ENCODE measurements at places on chromosomes 11 and 22. TPM values are rescaled to one million over a fixed set of nuclear protein-coding genes. Genes with fewer than 3 reads are reported as not detected.
A peak's percentile ranks its signal among the peaks of the same experiment; 100 is the strongest.

The PEX16 gene
- 17.4 TPM for total RNA-seq

The CEND1 gene
- 1.1 TPM for total RNA-seq

The ARHGAP8 gene
- not detected for total RNA-seq

The OR10A2 gene
- not detected for total RNA-seq

The C1QTNF5 gene
- 47.4 TPM for total RNA-seq

- peak overlapping the region; percentile 69 for H3K27ac ChIP-seq
- no peaks in the 10 kb centered on the region for H3K27me3 ChIP-seq
- peaks cover 19% of the 10 kb centered on the region for H3K4me1 ChIP-seq
- no peak for DNase-seq
- peaks cover 83% of the 10 kb centered on the region for H3K36me3 ChIP-seq
These were observed 21.4 kb upstream of the TMEM184B start for GRCh38 chr22:38294193-38294592.

GRCh38 chr22:21834869-21835268, 32.6 kb downstream of the MAPK1 start:
- H3K4me1 ChIP-seq: no peaks in the 10 kb centered on the region
- no peak for DNase-seq
- no peaks in the 10 kb centered on the region for H3K36me3 ChIP-seq
- H3K27ac ChIP-seq: peak overlapping the region; percentile 7
- H3K27me3 ChIP-seq: no peaks in the 10 kb centered on the region
- no peak overlapping the region for H3K4me3 ChIP-seq

DNA sequence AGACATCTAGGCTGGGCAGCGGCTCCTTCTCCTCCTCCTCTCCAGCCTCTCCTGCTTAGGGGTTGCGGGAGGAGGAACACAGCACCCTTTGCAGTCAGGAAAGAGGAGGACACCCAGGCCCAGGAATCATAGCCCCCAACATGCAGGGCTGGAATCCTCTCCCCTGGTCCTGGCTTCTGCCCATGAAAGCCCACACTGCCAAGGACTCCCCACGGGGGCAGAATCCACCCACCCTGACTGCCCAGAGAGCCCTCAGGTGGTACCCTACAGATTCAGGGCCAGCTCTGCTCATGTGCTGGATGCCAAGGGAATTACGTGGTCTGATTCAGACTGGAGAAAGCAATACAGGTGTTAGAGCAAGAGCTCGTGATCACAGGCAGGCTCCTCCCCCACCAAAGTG, 4.5 kb downstream of the ESS2 start:
- no peak for DNase-seq
- no peak overlapping the region for H3K4me3 ChIP-seq
- no peaks in the 10 kb centered on the region for H3K27me3 ChIP-seq
- H3K36me3 ChIP-seq: peaks cover 72% of the 10 kb centered on the region

GRCh38 chr22:36912694-36913426, 568 bp upstream of the CSF2RB start:
- no peak overlapping the region for H3K27ac ChIP-seq
- no peaks in the 10 kb centered on the region for H3K36me3 ChIP-seq
- H3K4me1 ChIP-seq: no peaks in the 10 kb centered on the region
- no peaks in the 10 kb centered on the region for H3K27me3 ChIP-seq
- no peak for DNase-seq

DNA sequence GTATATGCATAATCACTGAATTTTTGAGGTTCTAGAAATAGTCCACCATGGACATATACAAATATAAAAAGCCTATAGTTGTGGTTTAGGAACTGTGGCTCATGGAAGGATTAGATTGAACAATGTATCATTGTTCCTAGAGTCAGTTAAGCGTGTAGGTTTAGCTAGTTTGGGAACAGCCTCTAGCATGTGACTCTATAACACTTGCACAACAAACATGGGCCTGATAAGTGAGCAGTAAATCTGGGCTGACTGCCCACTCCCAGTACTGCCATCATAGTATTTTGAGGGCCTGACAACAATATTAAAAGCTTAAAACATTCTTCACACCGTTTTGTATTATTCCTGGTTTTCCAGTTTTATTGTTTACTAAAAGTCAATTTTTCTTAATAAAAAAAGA, 47.0 kb downstream of the YAP1 start:
- peaks cover 55% of the 10 kb centered on the region for H3K4me1 ChIP-seq
- H3K4me3 ChIP-seq: no peak overlapping the region
- peak; percentile 85 for DNase-seq
- no peaks in the 10 kb centered on the region for H3K27me3 ChIP-seq
- peak overlapping the region; percentile 40 for H3K27ac ChIP-seq

GRCh38 chr22:27183474-27183873, 526.1 kb downstream of the MIAT start:
- no peak overlapping the region for H3K27ac ChIP-seq
- no peak for DNase-seq
- no peaks in the 10 kb centered on the region for H3K36me3 ChIP-seq
- no peak overlapping the region for H3K4me3 ChIP-seq
- no peaks in the 10 kb centered on the region for H3K4me1 ChIP-seq
- H3K27me3 ChIP-seq: no peaks in the 10 kb centered on the region

- no peak overlapping the region for H3K27ac ChIP-seq
- DNase-seq: no peak
- peaks cover 59% of the 10 kb centered on the region for H3K36me3 ChIP-seq
- peaks cover 11% of the 10 kb centered on the region for H3K4me1 ChIP-seq
These were observed 21.4 kb downstream of the UQCR10 start for GRCh38 chr22:29788339-29789279.

DNA sequence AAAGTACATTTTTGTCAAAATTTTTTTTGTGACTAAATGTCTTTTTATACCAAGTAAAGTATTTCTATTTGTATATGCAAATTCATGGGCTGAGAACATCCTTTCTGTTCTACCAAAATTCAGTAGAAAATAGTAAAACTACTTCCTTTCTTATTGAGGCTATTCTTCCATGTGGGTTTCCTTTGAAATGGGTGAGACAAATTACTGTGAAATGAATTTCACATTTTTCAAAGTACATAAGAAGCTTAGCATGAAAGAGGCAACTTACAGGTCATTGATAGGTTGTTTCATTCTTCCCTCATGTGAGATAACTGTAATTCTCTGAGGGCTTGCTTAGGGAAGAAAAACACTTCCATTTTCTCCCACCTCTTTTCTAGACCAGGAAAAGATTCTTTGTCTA, 1.0 kb upstream of the OR6X1 start:
- no peaks in the 10 kb centered on the region for H3K27me3 ChIP-seq
- no peak overlapping the region for H3K4me3 ChIP-seq
- no peak for DNase-seq
- no peaks in the 10 kb centered on the region for H3K4me1 ChIP-seq

DNA sequence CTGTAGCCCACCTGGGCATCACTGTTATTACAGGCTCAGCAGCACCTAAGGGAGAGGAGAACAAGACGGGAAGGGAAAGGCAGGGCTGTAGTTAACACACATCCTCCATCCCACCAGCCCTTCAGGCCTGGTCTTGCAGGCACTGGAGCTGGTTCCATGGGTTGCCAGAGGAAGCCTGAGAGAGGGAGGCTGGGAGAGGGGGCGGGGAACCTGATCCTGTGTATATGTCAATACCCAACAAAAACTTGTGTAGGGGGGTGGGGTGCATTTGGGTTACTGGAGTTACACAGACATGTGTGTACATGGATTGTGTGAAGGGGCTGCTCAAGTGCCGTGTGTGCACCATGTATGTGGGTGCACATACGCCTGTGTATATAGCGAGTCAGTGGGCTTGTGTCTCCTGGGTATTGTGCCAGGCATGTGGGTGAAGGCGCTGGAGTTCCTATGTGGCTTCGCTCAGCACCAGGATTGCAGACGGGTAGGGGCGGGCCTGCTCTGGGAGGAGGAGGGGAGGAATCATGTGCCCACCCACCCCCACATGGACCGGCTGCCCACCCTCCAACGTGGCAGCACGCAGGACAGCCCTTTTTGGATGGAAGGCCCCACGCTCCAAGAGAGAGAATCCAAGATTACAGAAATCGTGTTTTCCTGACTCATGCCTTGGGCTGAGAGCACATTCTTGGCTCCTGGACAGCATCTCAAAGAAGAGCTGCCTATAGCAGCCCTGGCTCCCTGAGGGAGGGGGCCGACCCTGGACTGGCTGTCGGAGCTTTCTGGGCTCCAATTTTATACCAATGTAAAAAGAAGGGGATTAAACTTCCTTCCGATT, 4.2 kb upstream of the SERPINH1 start:
- H3K4me1 ChIP-seq: peaks cover 76% of the 10 kb centered on the region
- no peaks in the 10 kb centered on the region for H3K27me3 ChIP-seq
- peak overlapping the region; percentile 100 for H3K27ac ChIP-seq
- H3K36me3 ChIP-seq: no peaks in the 10 kb centered on the region
- peak; percentile 76 for DNase-seq
- peak overlapping the region; percentile 21 for H3K4me3 ChIP-seq

DNA sequence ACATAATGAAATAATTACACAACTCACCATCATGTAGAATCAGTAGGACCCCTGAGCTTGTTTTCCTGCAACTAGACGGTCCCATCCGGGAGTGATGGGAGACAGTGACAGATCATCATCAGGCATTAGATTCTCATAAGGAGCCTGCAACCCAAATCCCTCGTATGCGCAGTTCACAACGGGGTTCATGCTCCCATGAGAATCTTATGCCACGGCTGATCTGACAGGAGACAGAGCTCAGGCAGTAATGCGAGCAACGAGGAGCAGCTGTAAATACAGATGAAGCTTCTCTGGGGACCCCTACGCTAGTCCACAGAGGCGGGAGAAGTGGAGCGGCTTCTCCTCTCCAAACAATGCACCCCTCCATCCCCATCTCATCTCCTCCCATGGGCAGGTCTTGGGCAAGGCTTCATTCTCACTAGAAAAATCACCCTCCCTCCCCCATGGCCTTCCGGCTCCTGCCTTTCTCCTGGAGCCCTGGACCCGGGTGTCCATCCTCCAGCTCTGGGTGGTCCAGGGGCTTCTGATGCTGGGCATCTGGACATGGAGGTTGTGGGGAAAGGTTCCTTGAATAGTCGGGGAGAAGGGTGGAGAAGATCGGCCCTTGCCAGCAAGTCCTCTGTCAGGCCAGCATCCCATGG, 16.2 kb upstream of the RAC2 start:
- no peak for DNase-seq
- H3K36me3 ChIP-seq: no peaks in the 10 kb centered on the region
- no peaks in the 10 kb centered on the region for H3K27me3 ChIP-seq
- H3K27ac ChIP-seq: no peak overlapping the region
- no peak overlapping the region for H3K4me3 ChIP-seq

- no peaks in the 10 kb centered on the region for H3K36me3 ChIP-seq
- no peak overlapping the region for H3K4me3 ChIP-seq
- peak; percentile 34 for DNase-seq
- no peaks in the 10 kb centered on the region for H3K4me1 ChIP-seq
- H3K27ac ChIP-seq: no peak overlapping the region
- H3K27me3 ChIP-seq: no peaks in the 10 kb centered on the region
These were observed 171.5 kb upstream of the B3GAT1 start for GRCh38 chr11:134583397-134583990.

DNA sequence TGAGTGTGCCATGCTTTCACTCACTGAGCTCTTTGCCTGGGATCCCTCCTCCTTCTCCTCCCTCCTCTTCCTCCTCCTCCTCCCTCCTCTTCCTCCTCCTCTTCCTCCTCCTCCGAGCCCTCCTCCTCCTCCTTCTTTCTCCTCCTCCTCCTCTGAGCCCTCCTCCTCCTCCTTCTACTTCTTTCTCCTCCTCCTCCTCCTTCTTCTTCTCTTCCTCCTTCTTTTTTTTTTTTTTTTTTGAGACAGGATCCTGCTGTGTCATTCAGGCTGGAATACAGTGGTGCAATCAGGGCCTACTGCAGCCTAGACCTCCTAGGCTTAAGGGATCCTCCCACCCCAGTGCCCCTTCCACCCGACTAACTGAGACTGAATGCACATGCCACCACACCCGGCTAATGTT, 62.3 kb downstream of the DEUP1 start:
- no peak for DNase-seq
- H3K36me3 ChIP-seq: no peaks in the 10 kb centered on the region
- no peaks in the 10 kb centered on the region for H3K4me1 ChIP-seq
- H3K4me3 ChIP-seq: no peak overlapping the region

GRCh38 chr11:14021738-14022137, 59.2 kb downstream of the SPON1 start:
- H3K4me3 ChIP-seq: no peak overlapping the region
- H3K27ac ChIP-seq: no peak overlapping the region
- peaks cover 9% of the 10 kb centered on the region for H3K4me1 ChIP-seq
- no peak for DNase-seq

DNA sequence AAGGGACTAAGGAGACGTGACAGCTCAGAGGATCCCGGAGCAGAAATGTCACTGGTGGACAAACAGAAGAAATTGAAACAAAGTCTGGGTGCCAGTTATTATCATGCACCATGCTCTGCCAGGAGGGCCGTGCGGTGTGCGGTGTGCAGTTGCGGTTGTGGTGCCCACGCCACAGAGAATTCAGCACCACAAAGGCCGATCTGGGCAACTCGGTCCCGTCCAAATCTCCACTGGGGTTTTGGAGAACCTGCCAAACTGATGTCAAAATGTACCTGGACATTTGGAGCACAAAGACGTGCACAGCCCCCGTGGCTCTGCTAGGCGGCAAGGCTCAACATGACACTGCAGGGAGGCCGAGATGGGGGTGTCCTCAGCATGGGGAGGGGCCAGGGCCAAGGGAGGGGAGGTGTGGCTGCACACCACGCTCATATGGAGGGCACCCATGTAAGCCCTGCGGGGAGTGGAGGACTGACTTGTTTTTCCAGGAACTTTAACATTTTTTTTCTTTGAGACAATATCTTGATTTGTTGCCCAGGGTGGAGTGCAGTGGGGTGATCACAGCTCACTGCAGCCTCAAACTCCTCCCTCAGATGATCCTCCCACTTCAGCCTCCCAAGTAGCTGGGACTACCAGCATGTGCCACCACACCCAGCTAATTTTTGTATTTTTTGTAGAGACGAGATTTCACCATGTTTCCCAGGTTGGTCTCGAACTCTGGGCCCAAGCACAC, 39.4 kb downstream of the GNB1L start:
- no peaks in the 10 kb centered on the region for H3K27me3 ChIP-seq
- no peak overlapping the region for H3K27ac ChIP-seq
- H3K36me3 ChIP-seq: no peaks in the 10 kb centered on the region
- no peaks in the 10 kb centered on the region for H3K4me1 ChIP-seq
- no peak overlapping the region for H3K4me3 ChIP-seq

DNA sequence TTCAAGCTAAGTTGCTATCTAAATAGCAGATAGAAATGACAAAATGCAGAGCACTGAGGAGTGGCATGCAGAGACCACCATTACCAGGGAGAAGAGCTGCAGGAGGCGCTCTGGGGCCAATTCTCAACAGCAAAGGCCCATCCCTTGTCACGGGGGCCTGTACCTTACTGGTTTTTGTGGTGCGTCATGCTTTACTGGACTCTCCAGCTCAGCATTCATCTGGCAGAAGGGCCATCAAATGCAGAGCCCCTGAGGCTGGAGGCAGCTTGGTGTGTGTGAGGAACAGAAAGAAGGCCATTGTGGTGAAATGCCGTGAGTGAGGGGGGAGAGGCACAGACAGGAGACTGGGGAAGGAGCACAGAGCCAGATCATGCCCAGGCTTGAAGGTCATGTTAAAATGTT, 56.5 kb upstream of the NAV2 start:
- no peaks in the 10 kb centered on the region for H3K36me3 ChIP-seq
- DNase-seq: no peak
- no peaks in the 10 kb centered on the region for H3K27me3 ChIP-seq
